ENCODE measurements at places on chromosomes 5 and 9.

DNA sequence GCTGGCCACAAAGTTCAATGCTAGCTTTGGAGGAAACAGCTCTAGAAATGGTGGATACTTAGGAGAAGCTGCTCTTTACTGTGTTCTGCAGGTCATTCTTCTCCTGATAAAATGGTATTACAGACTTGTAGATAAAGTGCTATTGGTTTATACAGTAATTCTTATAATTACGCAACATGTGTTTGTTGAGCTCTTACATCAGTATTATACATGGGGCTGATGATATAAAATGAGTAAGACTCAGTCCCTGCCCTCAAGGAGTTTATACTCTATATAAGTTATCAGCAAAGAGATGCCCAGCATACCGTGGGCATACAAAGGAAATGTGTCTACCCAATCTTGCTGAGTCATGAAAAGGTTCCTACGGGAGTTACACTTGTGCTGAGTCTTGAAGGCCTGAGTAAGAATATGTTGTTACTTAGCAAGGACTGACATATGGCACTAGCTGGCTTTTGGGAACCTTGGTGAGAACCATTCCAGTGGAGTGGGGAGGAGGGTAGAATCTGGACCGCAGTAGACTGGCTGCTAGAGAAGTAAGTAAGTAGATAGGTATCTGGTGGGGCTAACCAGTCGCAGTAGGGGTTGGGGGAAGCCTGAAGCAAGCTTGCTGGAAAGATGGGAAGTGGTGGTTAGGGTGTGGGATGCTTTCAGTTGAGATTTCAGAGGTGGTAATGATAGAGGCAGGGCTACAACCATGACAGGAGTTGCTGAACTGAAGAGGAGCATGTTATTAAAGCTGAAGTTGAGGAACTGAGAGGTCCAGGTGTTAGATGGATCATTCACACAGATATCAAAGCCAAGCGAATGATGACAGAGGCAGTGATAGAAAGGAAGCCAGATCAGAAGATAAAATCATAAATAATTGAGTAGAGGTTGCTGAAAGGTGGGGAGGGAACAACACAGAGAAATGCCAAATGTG lies 11.1 kb upstream of the TTC23L start:
- DNase-seq = no peak

GRCh38 chr5:23820765-23821471 lies 313.5 kb downstream of the PRDM9 start:
- DNase-seq = peak; percentile 11

GRCh38 chr5:176619203-176619568 lies 9.2 kb upstream of the GPRIN1 start:
- DNase-seq = peak; percentile 85

GRCh38 chr5:170046241-170046640 lies 59.5 kb upstream of the FOXI1 start:
- no peak for DNase-seq

- DNase-seq = no peak
Observed at GRCh38 chr5:159976921-159977320, 32.0 kb upstream of the TTC1 start.

DNA sequence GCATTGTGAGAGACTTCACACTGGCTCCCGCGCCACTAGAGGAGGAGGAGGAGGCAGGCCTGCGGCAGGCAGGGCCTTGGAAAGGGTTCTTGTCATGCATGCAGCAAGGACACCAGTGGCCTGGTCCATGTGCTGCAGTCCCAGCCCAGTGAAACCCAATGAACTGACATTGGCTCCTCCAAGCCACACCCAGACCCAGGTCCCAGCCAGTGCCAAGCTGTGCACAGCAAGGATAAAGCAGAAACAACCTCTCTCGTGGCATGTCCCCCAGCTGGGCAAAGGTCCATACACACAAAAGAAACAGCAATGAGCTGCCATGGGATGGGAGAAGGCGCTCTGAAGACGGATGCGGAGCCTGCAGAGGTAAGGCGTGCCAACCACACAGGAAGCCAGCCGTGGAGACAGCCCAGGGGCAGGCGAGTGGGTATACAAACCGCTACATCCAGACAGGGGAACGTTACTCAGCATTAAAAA lies 89.2 kb downstream of the SEMA4D start:
- DNase-seq = no peak

DNA sequence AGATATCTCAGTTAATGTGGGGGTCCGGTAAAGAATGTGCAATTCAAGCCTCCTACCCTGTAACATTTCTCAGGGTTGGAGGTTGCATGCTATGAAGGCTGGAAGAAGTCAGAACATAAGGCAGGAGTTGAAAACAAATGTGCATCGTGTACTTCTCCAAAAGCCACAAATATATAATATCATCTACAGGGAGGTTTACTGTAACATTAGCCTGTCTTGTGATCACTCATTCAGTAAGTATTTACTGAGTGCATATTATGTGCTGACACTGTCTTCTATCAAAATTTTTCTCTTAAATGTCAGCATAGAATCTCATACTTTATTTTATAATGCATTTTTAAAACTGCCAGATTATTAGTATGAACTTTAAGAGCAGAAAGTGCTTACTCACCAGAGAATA lies 105.6 kb upstream of the ZNF366 start:
- DNase-seq = peak; percentile 44

DNA sequence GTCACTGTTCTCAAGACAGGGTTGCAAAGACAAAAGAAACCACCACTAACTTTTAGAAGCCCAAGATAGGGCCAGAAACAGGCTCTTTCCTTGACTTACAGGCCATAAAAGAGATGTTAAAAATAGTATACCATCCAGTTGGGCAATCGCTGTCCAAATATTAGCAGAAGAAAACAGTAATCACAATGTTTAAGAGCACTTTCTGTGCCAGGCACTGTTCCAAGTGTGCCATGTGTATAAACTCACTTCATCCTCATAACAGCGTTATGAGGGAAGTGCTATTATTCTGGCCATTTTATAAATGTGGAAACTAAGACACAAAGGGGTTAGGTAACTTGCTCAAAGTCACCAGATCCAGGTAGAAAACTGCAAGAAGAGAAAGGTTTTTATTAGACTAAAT lies 111.7 kb downstream of the KCNN2 start:
- DNase-seq = no peak

DNA sequence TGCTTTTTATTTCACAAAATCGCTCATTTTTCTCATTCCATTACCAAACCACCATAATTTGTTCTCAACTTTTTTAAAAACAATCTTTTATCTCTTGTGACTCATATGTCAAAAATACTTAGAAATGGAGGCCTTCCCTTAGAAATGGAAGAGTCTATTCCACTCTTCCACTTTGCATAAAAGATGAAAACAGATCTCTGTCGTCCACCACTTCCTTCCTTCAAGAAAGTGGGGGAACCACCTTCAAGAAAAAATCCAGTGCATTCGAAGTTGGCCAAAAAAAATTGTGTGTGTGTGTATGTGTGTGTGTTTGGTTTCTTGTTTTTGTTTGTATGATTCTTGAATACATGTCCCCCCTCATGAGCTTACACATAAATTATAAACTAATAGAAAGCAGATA lies 628.8 kb upstream of the DMAC1 start:
- no peak for DNase-seq

- no peak for DNase-seq
Observed at GRCh38 chr5:41508696-41509398, 1.6 kb downstream of the PLCXD3 start.

GRCh38 chr9:133403766-133404453 lies 13.9 kb downstream of the REXO4 start:
- peak; percentile 8 for DNase-seq

- DNase-seq = no peak
Observed at GRCh38 chr9:15176836-15177235, 130.2 kb downstream of the TTC39B start.

- no peak for DNase-seq
Observed at GRCh38 chr5:145764325-145764724, 70.8 kb downstream of the PRELID2 start.

DNA sequence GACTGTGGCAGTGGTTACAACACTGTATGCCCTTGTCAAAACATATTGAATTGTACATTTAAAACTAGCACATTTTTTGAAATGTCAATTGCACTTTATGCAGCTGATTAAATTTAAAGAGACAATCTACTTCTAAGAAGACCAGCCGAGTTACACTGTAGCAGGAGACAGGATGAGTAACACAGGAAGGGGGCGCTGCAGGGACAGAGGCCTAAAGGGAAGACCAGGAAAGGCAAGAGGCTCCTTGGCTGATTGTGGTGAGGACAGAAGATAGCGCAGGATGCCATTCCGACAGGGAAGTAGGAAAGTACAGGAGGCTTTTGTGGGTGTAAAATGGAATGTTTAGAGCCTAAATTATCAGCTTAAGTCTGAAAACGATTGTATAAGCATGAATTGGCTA lies 28.2 kb upstream of the PPP2R2B start:
- no peak for DNase-seq

- peak; percentile 43 for DNase-seq
Observed at GRCh38 chr9:7439355-7439995, 360.1 kb downstream of the DMAC1 start.

DNA sequence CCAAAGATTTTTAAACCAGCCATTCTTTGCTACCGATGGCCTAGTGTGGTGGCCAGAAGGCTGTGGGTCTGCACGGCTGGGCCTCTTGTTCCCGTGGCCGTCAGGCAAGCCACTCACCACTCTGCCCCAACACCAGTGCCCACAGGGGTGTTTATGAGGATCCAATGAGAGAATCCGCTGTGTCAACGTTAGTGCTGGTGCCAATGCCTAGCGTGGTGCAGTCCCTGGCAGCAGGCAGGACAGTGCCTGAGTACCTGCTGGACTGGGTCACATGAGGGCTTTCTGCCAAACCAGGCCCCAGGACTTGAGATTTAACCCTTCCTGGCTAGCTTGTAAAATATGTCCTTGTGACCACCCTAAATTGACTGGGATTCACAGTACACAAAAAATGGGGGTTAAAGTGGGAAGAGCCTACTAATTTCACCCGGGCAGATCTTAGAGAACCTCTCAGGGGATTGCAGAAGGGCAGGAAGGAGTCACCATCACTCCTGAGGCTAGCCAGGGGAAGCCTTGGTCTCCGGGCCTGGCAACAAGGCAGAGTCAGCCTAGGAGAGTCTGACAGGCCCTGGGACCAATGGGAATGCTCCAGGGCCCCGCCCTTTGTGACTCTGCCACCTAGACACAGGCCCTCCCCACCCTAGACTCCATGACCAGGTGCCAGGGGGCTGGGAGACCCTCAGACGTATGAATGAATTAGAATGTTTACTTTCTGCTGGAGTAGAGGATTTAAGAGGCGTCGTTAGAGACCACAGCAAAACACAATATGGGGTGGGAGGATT lies 63.2 kb upstream of the FSTL4 start:
- DNase-seq = no peak

- peak; percentile 12 for DNase-seq
Observed at GRCh38 chr9:92035146-92035545, 80.1 kb downstream of the SPTLC1 start.

- peak; percentile 48 for DNase-seq
Observed at GRCh38 chr5:128228521-128228920, 145.0 kb downstream of the SLC12A2 start.

DNA sequence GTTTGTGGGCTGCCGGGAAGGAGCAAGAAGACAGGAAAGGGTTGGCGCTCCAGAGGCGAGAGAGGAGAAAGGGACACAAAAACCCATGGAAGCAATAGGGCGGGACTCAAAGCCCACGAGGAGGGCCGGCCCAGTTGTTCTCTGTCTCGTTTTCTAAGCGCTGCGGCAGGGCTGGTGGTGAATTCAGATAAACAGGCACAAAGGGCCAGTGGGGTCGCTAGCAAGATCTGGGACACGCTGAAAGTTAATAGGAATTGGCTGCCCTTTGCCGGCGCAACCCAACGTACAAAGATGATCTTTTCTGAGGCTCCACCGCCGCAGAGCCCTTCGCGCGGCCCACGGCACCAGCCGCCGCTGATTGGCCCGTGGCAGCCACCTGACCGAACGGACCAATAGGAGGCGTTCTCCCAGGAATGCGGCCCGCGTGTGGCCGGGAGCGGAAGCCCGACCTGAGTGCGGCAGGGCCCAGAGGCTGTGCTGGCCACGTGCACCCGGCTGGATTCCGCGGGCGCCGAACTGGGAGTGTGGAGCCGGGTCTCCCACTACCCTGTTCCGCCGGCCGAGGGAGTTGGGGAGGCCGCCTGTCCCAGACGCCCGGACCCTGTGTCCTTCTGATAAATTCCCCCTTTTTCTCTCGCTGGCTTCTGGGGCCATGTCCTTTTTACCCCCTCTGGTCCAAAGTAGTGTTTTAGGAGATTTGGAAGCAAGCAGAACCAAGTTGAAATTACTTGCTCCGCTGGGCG lies 16.8 kb upstream of the NSD1 start:
- peak; percentile 89 for DNase-seq

GRCh38 chr5:158223054-158223600 lies 364.2 kb upstream of the CLINT1 start:
- DNase-seq = no peak

- DNase-seq = peak; percentile 84
Observed at GRCh38 chr9:12774861-12775678, at the start of gene LURAP1L. Gene LURAP1L (plus strand): TSS chr9:12775020. CDS start chr9:12775716, 696 bp downstream.

- no peak for DNase-seq
Observed at GRCh38 chr5:177361418-177362291, 3.9 kb downstream of the RGS14 start.

- no peak for DNase-seq
Observed at GRCh38 chr9:127963041-127963358, 17.8 kb downstream of the EEIG1 start.

DNA sequence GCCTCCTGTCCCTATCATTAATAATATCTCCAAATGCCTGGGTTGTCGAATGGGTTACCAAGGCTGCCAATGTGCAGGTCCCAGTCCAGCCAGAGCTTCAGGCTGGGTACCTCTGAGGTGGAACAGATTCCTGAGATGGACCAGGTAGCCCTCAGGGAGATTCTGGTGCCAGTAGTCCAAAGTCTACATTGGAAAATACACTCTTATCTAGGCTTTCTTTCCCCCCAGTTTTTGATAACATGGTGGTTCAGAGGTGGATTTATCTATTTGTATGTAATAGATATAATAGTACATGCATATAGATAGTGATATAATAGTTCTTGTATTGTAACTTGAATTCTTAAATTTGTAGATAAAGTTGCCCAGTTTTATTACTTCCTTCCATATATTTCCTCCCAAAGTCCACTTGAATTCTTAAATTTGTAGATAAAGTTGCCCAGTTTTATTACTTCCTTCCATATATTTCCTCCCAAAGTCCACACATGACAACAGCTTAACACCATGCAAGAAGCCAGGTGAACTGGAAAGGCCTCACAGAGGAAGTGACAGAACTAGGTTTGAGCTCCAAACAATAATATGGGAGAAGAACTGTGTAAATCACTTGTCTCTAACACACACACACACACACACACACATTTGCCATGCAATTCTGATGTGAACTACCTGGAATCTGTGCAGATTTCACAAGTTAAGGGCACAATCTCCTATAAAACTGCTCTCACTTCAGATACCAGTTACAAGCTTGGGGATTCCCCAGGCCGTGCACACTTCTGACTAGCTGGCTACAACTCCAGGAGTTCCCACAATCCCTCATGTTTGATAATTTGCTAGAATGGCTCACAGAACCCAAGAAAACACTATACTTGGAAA lies 30.7 kb upstream of the ERAP1 start:
- no peak for DNase-seq

DNA sequence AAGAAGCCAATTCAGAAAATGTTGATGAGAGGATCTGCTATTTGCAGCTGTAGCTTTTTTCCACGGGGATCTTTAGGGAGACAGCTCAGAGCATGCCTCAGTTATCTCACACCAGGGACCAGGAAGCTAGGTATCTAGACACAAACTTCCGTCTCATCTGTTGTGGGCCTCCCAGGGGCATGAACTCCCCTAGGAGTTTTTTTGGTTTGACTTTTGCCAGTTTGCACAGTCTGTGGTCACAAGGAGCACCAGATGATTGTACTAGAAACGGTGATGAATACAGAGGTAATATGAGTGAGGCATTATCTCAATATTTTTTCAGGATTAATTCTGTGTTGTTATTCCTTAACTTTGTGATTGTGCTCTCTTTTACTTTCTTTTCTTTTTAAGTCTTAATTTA lies 533.2 kb upstream of the SEMA6A start:
- no peak for DNase-seq

All from fibroblast of skin of scalp (primary cell).